ENCODE measurements at places on chromosomes 5 and 9. TPM values are rescaled to one million over a fixed set of nuclear protein-coding genes. Genes with fewer than 3 reads are reported as not detected.

GRCh38 chr5:147805030-147805454 is 22.5 kb upstream of the JAKMIP2 start:
- no peaks in the 10 kb centered on the region for H3K36me3 ChIP-seq
- H3K4me3 ChIP-seq = no peak overlapping the region
- H3K27me3 ChIP-seq = peaks cover 2% of the 10 kb centered on the region
- peak; percentile 63 for DNase-seq
- H3K4me1 ChIP-seq = peaks cover 7% of the 10 kb centered on the region

GRCh38 chr5:178931846-178932760 is 8.9 kb upstream of the ZNF454 start:
- H3K27ac ChIP-seq = no peak overlapping the region
- H3K4me3 ChIP-seq = no peak overlapping the region
- DNase-seq = no peak
- no peaks in the 10 kb centered on the region for H3K4me1 ChIP-seq

- no peak overlapping the region for H3K4me3 ChIP-seq
- no peaks in the 10 kb centered on the region for H3K36me3 ChIP-seq
- no peaks in the 10 kb centered on the region for H3K4me1 ChIP-seq
- no peak for DNase-seq
- H3K27ac ChIP-seq = no peak overlapping the region
Measured at GRCh38 chr5:58753446-58753845, 170.6 kb downstream of the RAB3C start.

Gene RNF44
- total RNA-seq = 74.0 TPM

DNA sequence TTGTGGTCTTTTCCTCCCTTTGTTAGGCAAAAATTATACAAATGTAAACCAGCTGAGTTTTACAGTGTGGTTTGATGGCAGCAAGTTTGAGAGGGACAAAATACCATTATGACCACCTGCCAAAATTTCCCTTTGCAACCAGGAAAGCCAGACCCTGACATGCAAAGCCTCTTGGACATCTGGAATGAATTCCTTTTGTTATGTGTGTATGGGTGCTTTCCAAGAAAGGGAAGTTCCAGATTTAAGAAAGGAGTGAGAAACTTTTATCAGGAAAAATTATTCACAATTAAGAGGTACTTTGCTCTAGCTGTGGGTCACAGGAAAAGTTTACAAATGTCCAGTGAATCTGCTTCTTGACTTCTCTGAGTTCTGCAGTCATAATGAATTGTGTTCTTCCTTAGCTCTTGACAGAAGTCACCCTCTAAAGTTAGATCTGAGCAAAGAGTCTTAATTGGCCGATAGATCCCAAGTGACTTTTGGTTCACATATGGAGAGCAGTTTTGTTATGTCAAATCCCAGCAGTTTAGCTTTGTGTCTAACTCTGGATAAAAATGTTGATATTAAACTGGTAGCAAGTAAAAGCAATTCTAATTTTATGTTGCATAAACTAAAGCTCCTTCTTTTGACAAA is 295.9 kb upstream of the ZNF608 start:
- no peak overlapping the region for H3K4me3 ChIP-seq
- no peaks in the 10 kb centered on the region for H3K36me3 ChIP-seq
- H3K27ac ChIP-seq = no peak overlapping the region
- H3K4me1 ChIP-seq = no peaks in the 10 kb centered on the region
- DNase-seq = no peak
- H3K27me3 ChIP-seq = no peaks in the 10 kb centered on the region

- H3K4me3 ChIP-seq = no peak overlapping the region
- no peak overlapping the region for H3K27ac ChIP-seq
- no peak for DNase-seq
- H3K36me3 ChIP-seq = no peaks in the 10 kb centered on the region
Measured at GRCh38 chr5:9288234-9288633, 257.6 kb downstream of the SEMA5A start.

Data from activated CD4-positive, alpha-beta T cell treated with anti-CD3 and anti-CD28 coated beads, Interleukin-2, amount 10 ng/mL, durations not matched to agents 24 days and 14 days (primary cell).